Left ventricle myocardium inferior (tissue), 1 donor: ENCODE measurements at places on chromosomes 4 and X. TPM values are rescaled to one million over a fixed set of nuclear protein-coding genes. Genes with fewer than 3 reads are reported as not detected.
A peak's percentile ranks its signal among the peaks of the same experiment; 100 is the strongest.

DNA sequence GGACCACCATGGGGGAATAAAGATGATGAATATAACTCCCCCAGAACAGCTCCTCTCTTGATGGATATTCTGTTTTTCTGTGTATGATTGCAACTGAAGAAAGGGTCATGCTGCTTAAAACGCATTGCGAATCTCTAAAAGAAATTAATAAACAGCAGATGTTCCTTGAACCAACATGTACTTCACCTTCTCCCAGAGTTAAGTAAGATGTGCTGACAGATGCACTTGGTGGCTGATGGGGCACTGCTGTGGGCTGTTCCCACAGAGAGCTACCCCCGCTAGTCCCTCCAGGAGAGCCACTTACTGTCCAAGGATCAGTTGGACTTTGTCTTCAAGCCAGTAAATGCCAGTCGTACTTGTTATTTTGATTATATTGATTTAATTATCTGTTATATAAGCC is 26.3 kb upstream of the C4orf54 start:
- H3K27me3 ChIP-seq: no peaks in the 10 kb centered on the region
- no peaks in the 10 kb centered on the region for H3K36me3 ChIP-seq
- peaks cover 26% of the 10 kb centered on the region for H3K4me1 ChIP-seq
- H3K4me3 ChIP-seq: no peak overlapping the region
- no peak for DNase-seq
- no peak overlapping the region for H3K27ac ChIP-seq

DNA sequence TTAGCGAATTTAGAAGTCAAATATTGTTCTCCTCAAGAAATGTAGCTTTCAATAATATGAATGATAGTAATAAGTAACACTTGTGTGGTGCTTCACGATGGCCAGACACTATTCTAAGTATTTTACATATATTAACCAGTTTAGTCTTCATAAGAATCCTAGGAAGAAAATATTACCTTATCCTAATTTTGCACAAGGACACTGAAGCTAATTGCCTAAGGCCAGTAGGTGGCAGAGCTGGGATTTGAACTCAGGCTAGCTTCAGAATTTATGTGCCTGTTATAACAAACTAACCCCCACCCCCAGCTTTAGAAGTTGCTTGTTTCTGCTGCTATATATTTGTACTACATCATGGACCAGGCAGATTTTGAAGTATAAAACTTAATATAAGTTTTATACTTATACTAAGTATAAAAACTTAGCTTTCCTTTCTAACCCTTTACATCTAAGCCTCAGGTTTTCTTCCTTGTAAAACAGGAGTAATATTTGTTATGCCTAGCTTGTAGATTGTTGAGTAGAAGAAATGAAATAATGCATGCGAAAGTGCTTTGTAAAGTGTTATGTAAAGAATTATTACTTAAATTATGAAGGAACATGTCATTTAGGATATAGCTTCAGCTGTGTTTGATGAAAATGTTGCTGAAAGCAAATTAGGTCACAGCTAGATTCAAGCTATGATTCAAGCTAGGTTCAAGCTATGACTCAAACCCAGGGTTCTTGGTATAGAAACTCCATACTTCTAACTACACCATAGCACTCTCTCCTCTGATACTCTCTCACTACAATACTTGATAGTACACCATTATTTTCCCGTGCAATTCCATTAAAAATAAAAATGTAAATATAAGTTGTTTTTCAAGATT is 4.2 kb upstream of the CDS1 start:
- H3K27ac ChIP-seq: no peak overlapping the region
- DNase-seq: no peak
- peaks cover 41% of the 10 kb centered on the region for H3K27me3 ChIP-seq
- H3K36me3 ChIP-seq: no peaks in the 10 kb centered on the region
- no peak overlapping the region for H3K4me3 ChIP-seq

- H3K36me3 ChIP-seq: no peaks in the 10 kb centered on the region
- no peaks in the 10 kb centered on the region for H3K27me3 ChIP-seq
- no peaks in the 10 kb centered on the region for H3K4me1 ChIP-seq
- no peak for DNase-seq
- H3K4me3 ChIP-seq: no peak overlapping the region
- H3K27ac ChIP-seq: no peak overlapping the region
These were observed 364.4 kb upstream of the CLNK start for GRCh38 chr4:11049001-11049400.

DNA sequence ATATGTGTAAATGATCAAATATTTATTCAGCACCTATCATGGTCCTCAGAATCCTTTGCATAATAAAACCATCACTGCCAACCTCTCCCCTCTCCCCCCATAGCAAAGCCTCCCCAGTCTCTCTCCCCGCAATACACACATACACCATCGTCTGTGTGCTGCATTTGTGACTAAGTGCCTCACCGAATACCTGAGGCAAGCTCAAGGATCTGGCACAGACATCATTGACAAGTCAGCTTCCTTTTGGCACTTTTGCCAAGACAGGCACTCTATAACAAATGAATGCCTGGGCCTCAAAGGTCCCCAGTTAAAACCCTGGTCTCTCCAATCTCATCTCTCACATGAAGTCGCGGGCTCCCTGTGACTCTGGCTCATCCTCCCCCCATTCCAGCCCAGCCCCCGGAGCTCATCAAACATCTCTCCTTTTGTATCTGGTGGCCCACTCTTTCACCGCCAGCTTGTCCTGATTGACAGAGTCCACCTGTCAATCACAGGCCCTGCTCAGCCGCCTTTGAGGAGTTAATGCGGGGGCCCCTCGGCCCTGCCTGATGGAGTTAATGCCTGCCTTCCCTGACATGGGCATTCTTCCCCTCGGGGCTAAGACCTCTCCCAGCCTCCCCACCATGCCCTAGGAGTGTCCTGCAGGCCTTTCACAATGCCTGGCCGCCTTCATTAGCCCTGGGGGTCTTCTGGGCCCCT is 135.8 kb upstream of the ATP6AP2 start:
- no peaks in the 10 kb centered on the region for H3K36me3 ChIP-seq
- no peaks in the 10 kb centered on the region for H3K27me3 ChIP-seq
- no peak overlapping the region for H3K4me3 ChIP-seq
- no peak for DNase-seq

GRCh38 chr4:75289914-75290582 is 224.2 kb downstream of the RCHY1 start:
- no peak for DNase-seq
- no peaks in the 10 kb centered on the region for H3K36me3 ChIP-seq
- H3K27me3 ChIP-seq: no peaks in the 10 kb centered on the region
- no peaks in the 10 kb centered on the region for H3K4me1 ChIP-seq

- H3K36me3 ChIP-seq: no peaks in the 10 kb centered on the region
- H3K4me1 ChIP-seq: peaks cover 3% of the 10 kb centered on the region
- H3K4me3 ChIP-seq: no peak overlapping the region
- DNase-seq: no peak
- H3K27me3 ChIP-seq: no peaks in the 10 kb centered on the region
- no peak overlapping the region for H3K27ac ChIP-seq
These were observed 188.3 kb downstream of the RASL11B start for GRCh38 chr4:53050361-53050774.

GRCh38 chr4:83281307-83281706 is 3.3 kb downstream of the COQ2 start:
- H3K27ac ChIP-seq: no peak overlapping the region
- no peak for DNase-seq
- peaks cover 9% of the 10 kb centered on the region for H3K36me3 ChIP-seq

DNA sequence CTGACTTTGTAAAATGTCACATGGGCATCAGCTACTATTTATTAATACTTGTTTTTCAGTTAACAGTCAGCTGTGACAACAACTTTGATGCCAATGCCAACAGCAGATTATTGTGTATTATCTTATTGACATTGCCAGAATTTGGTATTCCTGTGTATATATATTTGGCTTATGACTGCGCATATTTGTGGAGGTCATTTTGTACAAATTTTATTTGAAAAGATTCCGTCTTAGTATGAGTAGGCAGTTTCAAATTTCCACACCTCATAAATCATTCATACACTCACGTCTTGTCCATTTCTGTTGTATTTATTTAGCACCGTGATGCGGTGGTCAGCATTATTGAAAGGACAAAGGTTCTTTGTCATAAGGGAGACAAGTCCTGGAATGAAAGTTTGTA is 558.2 kb upstream of the NDST4 start:
- DNase-seq: no peak

GRCh38 chr4:16092682-16093319 is 9.0 kb upstream of the PROM1 start:
- no peaks in the 10 kb centered on the region for H3K36me3 ChIP-seq
- no peak for DNase-seq
- no peak overlapping the region for H3K4me3 ChIP-seq
- H3K27me3 ChIP-seq: peaks cover 5% of the 10 kb centered on the region
- H3K4me1 ChIP-seq: no peaks in the 10 kb centered on the region

DNA sequence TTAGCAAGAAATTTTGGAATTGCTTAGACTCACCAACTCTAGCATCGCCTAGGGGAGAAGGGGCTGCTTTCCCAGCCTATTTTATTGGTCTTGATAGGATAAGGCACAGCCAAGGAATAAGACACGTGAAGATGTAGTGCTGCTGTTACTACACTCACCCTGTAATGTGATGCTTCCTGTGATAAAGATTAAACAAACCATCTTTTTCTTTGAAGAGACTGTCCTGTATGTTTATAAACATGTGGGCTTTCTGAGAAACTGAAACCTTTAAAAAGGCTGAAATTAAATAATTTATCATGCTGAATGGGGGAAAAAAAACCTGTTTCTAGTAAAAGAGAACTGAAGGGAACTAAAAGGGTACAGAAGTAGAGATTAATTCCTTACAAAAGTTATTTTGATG is 13.2 kb downstream of the TAPT1 start:
- H3K27ac ChIP-seq: no peak overlapping the region
- H3K4me3 ChIP-seq: no peak overlapping the region
- peaks cover 51% of the 10 kb centered on the region for H3K4me1 ChIP-seq
- no peak for DNase-seq

DNA sequence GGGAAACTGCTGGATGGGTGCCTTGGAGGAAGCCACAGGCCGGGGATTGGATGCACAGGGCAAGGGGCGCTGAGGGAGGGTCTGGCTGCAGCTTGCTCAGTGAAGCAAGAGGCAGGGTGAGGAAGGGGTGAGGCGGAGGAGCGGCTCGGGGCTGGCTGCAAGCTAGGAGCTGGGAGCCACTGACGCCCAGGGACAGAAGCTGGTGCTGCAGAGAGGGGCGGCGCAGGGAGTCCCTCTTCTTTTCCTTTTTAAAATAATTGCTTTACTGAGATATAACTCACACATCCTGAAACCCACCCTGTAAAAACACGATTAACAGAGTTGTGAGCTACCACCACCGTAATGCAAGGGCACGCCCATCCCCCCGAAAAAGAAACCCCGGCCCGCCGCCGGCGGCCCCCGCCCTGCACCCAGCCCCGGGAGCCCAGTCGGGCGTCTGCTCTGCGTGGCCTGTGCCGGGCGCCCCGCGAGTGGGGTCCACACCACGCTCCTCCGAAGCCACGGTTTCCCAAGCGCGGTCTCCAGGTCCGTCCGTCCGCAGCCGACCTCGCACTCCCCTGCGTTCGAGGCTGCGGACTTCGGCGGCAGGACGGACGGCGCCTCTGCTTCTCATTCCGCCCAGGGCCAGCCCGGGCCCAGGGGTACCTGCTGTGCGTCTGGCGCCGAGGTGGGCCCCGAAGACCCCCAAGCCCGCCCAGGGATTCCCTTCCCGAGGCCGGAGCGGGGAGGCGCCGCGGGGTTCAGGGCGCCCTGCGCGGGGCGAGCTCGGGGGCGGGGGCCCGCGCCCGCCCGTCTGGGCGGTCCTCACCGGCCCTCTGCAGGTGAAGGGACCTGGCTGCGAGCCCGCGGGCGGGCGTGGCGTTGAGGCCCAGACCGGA is 866 bp upstream of the UVSSA start:
- DNase-seq: peak; percentile 61
- H3K27ac ChIP-seq: peak overlapping the region; percentile 100
- H3K36me3 ChIP-seq: peaks cover 14% of the 10 kb centered on the region
- H3K4me3 ChIP-seq: peak overlapping the region; percentile 88

DNA sequence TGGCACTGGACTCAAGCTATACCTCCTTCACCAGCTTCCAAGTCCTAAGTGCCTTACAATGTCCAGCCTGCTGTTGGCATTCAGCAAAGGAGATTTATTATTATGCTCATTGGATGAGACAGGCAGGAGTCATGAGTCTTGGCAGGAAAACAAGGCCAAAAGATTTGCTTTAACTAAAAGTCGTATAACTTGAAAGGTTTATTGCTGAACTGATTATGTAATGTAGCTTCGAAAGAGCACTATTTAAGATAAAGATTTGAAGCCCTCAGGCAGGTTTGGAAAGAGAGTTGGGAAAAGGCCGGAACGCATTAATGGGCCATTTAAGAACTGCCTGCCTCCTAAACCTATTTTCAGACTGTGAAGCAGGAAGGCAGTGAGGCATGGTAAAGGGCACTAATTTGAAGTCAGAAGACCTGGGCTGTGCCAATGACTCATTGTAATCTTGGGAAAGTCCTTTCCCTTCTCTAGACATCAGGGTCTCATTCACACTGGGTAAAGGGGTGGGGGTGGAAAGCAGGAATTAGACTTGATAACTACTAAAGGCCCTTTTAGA is 280.5 kb upstream of the EDA2R start:
- no peaks in the 10 kb centered on the region for H3K36me3 ChIP-seq
- no peaks in the 10 kb centered on the region for H3K4me1 ChIP-seq
- no peak overlapping the region for H3K4me3 ChIP-seq
- no peak overlapping the region for H3K27ac ChIP-seq

DNA sequence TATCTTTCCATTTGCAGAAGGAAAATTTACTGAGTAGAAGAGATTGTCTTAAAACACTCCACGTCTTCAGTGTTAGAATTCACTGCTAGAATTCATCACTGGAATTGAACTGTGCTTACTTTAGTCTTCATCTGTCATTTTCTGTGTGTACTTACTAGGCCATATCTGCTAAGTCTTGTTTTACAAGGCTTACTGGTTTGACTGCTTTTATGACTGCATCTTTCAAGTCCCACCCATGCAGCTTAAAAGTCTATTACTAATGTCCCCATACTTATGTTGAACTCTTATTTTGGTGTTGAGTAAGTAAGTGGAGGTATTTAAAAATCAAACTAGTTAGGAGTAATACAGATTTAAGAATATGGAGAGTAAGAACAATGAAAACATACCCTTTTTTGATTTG is 14.6 kb downstream of the CLCN3 start:
- H3K36me3 ChIP-seq: peaks cover 39% of the 10 kb centered on the region
- peak overlapping the region; percentile 3 for H3K27ac ChIP-seq
- no peak for DNase-seq
- H3K4me3 ChIP-seq: no peak overlapping the region
- H3K27me3 ChIP-seq: no peaks in the 10 kb centered on the region

GRCh38 chrX:276581-277201 is 4.5 kb upstream of the PLCXD1 start:
- peaks cover 22% of the 10 kb centered on the region for H3K4me1 ChIP-seq
- no peaks in the 10 kb centered on the region for H3K36me3 ChIP-seq
- no peaks in the 10 kb centered on the region for H3K27me3 ChIP-seq
- no peak for DNase-seq
- peak overlapping the region; percentile 74 for H3K4me3 ChIP-seq

GRCh38 chrX:70240751-70241150 is 6.3 kb downstream of the AWAT1 start:
- H3K27ac ChIP-seq: no peak overlapping the region
- no peaks in the 10 kb centered on the region for H3K27me3 ChIP-seq
- no peaks in the 10 kb centered on the region for H3K4me1 ChIP-seq
- no peak overlapping the region for H3K4me3 ChIP-seq

KLHL4 gene
- total RNA-seq: 0.74 TPM

NAP1L3 gene
- total RNA-seq: 7.0 TPM

AP1S2 gene
- total RNA-seq: 143 TPM

VEGFC gene
- total RNA-seq: 7.5 TPM

KIAA1210 gene
- total RNA-seq: not detected
